ENCODE measurements at places on chromosomes 7 and 10.

DNA sequence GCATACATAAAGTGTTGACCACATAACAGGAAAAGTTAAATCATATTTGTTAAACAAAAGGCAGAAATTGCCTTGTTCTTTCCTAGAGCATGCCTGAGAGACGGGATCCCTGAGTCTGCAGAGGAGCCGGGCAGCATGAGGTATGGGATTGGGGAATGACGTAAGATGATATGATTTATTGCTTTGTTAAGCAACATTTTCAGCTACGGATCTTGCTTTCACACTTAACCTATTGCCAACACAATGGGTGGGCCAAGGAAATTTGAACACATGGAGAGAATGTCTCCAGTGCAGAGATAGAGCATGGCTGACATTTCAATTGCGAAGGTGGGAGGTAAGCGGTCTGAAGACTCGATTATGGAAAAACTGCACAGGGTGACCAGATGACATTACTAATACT, 76.7 kb downstream of the EMX2 start:
- no peak for DNase-seq

GRCh38 chr10:63671317-63671937, 150.2 kb downstream of the REEP3 start:
- no peak for DNase-seq

DNA sequence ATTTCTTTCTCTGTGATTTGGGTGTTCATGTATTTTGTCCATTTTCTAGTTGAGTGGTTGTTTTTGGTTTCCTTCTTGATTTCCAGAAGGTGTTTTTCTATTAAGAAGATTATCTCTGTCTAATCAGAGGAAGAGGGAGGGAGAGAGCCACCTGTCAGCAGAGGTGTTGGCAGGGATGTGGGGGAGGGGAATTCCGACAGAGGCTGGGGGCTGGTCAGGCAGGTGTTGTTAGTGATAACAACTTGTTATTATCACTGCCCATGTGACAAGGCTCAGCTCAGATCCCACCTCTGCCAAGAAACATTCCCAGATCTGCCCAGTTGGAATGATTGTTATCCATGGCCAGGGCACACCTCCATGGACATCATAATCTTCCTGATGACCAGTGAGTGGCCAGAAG, 293.4 kb downstream of the GFRA1 start:
- DNase-seq: no peak

DNA sequence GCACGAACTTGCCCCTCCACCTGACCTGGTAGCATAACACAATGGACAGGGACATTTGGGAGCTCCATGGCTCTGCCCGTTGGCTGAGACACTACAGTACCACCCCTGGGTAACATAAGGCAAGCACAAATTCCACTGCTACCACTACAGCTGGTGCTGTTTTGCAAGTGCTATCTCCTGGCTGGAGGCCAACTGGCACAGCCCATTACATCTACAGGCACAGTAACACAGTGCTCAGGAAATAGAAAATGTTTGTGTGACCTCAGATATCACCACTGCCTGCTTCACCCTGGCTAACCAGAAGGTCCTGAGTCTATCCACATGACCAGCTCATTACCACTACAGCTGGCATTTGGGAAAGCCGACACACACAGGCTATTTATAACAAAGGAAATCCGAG, 631.1 kb upstream of the MBL2 start:
- DNase-seq: no peak

- no peak for DNase-seq
Observed at GRCh38 chr7:81449105-81449504, 320.7 kb downstream of the HGF start.
